ENCODE measurements at places on chromosomes 5 and 9.

DNA sequence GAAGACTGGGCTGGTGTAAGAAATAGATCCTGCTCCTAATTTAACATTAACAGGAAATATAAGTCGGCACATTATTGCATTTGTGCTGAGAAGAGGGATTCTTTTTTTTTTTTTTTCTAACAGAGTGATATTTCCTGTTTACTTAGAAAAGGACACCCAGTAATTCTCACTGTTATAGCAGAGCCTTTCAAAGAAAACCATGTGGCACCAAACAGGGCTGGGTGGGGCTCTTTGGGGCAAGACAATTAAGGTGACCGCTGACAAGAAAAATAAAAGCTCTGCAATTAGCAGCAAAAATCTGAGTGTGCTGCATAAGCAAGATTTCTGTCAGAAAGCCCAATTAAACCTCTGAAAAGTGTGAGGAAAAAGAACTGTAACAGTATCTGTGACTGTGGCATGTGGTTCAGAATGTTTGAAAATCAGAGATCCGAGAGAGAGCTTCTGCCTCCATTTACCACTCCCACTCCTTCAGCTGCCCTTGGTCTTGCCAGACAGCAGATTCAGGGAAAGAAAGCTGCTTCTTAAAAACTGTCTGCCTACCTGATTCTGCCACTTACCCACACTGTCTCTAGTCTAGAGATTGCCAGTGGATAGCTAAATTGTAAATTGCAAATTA is 77.1 kb upstream of the IQGAP2 start:
- no peak for DNase-seq

DNA sequence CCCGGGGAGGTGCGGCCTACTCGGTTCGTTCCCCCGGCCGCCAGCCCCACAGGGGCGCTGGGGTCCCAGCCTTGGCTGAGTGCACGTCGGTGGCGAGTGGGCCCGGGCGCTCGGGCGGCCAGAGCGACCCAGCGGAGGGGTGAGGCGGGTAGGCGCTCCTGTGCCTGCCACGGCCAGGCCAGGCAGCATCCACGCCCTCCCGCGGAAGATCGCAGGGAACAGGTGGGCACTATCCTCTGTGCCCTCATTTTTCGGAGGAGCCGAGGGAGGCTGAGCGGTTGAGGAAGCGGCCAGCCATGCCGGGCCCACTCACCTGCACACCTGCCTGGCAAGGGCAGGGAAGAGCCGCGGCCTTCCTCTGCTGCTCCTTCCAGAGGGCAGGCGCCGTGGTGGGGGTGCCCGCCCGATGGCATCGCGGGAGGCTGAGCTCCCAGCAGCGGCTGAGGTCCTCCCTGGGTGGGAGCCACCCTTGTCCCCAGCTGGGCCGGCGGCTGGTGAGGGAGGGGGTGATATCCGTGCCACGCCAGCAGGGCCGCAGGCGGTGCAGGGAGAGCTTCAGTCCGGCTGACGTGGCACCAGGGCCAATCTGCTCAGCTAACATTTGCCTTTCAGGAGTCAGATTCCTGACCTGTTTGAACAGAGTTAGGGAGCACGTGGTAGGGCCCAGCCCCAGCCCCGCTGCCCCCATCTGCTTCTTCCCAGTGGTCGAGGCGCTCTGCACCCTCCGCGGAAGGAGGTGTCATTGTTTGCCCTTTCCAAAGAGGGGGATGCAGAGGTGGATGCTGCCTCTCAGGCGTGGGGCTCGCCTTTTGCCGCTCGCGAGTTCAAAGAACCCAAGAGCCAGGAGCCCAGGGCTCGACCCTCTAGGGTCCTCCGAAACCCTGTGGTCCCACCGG is 1.6 kb upstream of the SEC16A start:
- no peak for DNase-seq

- no peak for DNase-seq
These were observed 5.6 kb upstream of the NR5A1 start for GRCh38 chr9:124512806-124513204.

DNA sequence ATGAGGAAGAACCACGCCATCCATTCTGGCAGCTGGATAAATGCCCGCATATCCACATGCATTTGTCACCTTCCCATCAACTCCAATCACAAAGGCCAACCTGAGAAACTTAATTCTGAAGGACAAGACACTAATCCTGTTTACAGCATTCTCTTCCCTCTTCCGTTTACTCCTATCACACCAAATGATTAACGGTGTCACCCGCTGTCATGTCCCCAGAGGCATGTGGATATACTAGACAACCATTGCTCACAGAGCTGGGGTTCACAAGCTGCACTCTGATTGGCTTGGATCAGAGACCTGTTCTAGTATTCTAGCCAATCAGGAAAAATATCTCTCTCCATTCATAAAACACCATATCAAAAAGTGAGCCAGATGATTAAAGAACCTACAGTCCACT is 3.6 kb downstream of the MACROH2A1 start:
- DNase-seq: no peak

- DNase-seq: no peak
These were observed 28.1 kb upstream of the UGCG start for GRCh38 chr9:111868475-111868874.

Measured in activated naive CD8-positive, alpha-beta T cell treated with anti-CD3 and anti-CD28 coated beads, Interleukin-2, amount 50 U/mL, for 16 hours (primary cell).